ENCODE measurements at places on chromosomes 3 and 15. TPM values are rescaled to one million over a fixed set of nuclear protein-coding genes. Genes with fewer than 3 reads are reported as not detected.

The ATP2C1 gene
- total RNA-seq: 51.3 TPM

The TM4SF4 gene
- not detected for total RNA-seq

The BNC1 gene
- not detected for total RNA-seq

The LRTM1 gene
- not detected for total RNA-seq

The ZCWPW2 gene
- total RNA-seq: 0.25 TPM

The GRK7 gene
- total RNA-seq: not detected

The MAN2C1 gene
- total RNA-seq: 232 TPM

The CLEC3B gene
- total RNA-seq: 0.45 TPM

The KY gene
- not detected for total RNA-seq

The PLCL2 gene
- total RNA-seq: 53.2 TPM

The SH2D7 gene
- not detected for total RNA-seq

The GUCA1C gene
- total RNA-seq: not detected

The C3orf20 gene
- total RNA-seq: 0.25 TPM

The GOLGA6A gene
- 0.40 TPM for total RNA-seq

The SCAANT1 gene
- not detected for total RNA-seq

The BAHD1 gene
- 30.0 TPM for total RNA-seq

The SLC28A1 gene
- total RNA-seq: not detected

The PRSS50 gene
- total RNA-seq: not detected

The SERINC4 gene
- total RNA-seq: 0.17 TPM

The HRG gene
- not detected for total RNA-seq

The UBA7 gene
- total RNA-seq: 310 TPM

The PYGO1 gene
- not detected for total RNA-seq

The SLC6A1 gene
- not detected for total RNA-seq

The COL8A1 gene
- not detected for total RNA-seq

The ZBTB47 gene
- 1.1 TPM for total RNA-seq

The SCN5A gene
- total RNA-seq: 0.28 TPM

The SKOR1 gene
- 0.71 TPM for total RNA-seq

The IL12A gene
- 0.19 TPM for total RNA-seq

The ADAMTS7 gene
- not detected for total RNA-seq

The NFKBIZ gene
- 72.5 TPM for total RNA-seq

The ITGB5 gene
- 2.0 TPM for total RNA-seq

The GOLGA6D gene
- not detected for total RNA-seq

The STRIT1 gene
- not detected for total RNA-seq

The GP5 gene
- 2.3 TPM for total RNA-seq

The SCN11A gene
- 0.11 TPM for total RNA-seq

The TRIM71 gene
- total RNA-seq: not detected

The FSTL1 gene
- total RNA-seq: 0.31 TPM

The DUOXA2 gene
- not detected for total RNA-seq

The PTH1R gene
- total RNA-seq: not detected

The AADACL2 gene
- not detected for total RNA-seq

The CLDN11 gene
- total RNA-seq: not detected

The ANKRD63 gene
- total RNA-seq: not detected

The CEP19 gene
- total RNA-seq: 5.7 TPM

The DNAJC13 gene
- 40.4 TPM for total RNA-seq

The CLPX gene
- 47.4 TPM for total RNA-seq

Measured in activated naive CD8-positive, alpha-beta T cell treated with anti-CD3 and anti-CD28 coated beads, Interleukin-2, amount 10 ng/mL, durations not matched to agents 7 days and 5 days (primary cell).